ENCODE measurements at places on chromosomes 11 and 22.
A peak's percentile ranks its signal among the peaks of the same experiment; 100 is the strongest.

DNA sequence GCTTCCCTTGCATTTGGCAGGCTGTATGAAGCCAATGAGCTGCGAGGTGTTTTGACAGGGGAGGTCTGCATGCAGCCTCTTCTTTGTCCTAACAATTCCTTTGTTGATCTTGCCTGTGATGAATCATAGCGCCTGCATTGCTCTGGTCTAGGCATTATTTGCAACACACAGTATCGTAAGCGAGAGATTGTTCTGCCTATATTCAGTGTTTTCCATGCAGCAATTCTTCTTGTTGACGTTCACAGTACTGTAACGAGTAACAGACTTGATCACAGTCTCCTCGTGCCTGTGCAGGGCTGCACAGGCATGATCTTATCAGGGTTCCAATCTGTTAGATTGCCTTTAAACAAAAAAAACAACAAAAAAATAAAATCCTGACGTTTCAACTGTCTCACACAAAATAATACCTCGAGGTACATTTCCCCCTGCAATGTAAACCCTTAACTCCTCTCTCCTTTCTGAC, 13.9 kb upstream of the ADSL start:
- DNase-seq, result peak; percentile 62

GRCh38 chr22:30262917-30263741, 3.5 kb downstream of the OSM start:
- no peak for DNase-seq

GRCh38 chr11:13007182-13008060, 1.7 kb upstream of the RASSF10 start:
- no peak for DNase-seq

- no peak for DNase-seq
Observed at GRCh38 chr22:17158176-17158567, 905 bp downstream of the HDHD5 start.

DNA sequence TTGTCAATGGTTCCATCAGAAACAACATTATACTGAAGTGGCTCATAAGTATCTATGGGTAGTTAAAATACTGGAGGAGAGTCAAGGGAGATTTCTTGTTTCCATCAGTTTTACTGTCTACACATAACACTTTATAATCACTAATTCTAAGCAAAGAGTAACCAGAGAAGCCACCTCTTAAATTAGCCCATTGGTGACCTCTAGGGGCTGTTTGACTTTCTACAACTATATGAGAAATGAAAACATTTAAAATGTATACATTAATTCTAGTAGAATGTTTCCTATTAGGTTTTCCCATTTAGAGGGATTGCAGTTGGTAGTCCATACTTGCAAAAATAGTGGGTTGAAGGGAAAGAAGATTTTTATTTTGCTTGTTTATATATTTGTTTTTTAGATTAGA, 504.3 kb downstream of the FAM181B start:
- no peak for DNase-seq

- DNase-seq, result no peak
Observed at GRCh38 chr11:61482513-61482912, 26.0 kb upstream of the LRRC10B start.

DNA sequence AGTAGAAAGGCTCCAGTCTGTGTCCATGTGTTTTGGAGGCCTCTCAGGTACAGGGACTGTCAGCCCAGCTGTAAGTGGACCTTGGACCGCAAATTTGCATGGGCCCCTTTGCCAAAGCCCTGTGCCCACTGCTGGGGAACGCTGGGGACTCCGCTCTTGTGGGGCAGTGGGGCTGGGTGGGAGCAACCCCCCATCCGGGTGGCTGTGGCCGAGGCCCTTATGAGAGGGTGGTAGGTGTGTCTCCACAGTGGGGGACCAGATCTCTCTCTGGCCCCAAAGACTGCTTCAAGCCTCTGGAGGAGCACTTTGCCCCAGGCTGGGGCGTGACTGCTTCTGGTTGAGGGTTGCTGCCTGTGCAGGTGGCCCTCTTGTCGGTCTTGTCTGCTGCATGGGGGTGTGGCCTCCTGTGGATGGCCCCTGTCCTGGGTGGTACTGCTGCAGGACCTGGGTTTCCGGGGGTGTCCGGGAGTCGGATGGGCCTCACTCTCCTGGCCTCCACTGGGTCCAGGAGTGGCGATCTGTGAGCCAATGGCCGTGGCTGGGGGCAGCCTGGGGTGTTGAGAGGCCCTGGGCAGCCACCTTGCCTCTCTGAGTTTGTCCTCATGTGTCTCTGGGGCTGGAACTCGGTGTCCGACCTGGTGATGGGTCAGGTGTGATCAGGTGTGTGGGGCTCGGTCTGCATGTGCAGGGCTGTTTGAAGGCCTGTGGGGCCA, 15.9 kb downstream of the KCNQ1 start:
- DNase-seq, result no peak

DNA sequence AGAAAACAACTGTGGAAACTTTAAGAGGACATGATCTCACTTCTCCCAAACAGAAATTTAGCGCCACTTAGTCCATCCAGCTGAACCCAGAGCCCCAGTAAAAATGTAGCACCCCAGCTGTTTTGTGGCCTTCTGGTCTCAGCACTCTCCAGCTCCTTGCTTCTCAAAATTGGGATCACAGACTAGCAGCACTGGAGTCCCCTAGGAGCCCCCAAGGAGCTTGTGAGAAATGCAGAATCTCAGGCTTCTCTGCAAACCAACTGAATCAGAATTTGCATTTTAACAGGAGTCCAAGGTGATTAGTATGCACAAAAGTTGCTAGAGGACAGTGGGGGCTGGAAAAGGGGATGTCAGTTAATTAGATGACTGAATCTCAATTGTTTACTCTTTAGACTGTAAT, 89.8 kb upstream of the FIBIN start:
- DNase-seq, result no peak

DNA sequence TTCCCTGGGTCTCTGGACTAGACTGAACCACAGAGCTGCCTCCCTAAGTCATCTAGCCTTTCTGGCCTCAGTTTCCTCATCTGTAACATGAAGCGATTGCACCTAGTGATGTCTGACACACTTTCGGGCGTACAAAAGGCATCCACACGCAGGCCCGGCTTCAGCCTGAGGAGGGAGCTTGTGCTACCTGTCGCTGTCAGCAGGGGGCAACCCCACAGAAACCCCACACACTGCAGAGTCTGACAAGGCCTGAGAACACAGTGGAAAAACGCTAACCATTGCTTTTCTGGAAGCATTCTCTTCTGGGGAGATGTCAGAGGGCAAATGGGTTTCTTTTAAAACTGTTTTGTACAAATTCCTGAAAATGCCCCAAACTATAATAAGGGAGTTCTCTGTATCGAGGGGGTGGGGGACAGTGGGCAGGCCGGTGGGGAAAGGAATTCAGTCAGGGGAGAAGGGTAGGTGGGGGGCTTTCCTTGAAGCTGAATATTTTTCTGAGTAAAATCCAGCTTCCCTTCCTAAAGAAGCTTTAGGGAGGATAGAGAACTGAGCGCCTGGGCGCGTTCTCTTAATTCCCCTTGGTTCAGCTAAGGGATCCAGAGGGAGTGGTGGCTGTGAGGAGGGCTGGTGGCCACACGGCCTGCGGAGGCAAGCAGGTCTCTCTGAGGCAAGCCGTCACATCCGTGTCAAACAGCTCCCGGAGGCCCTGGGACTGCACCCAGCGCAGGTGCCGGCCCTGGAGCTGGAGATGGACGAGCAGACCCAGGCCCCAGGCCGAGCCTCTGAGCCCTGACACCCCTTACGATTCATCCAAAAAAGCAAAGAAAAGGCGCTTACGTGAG, 533 bp downstream of the ELF5 start:
- peak; percentile 18 for DNase-seq

GRCh38 chr22:49918911-49919881, 762 bp downstream of the CRELD2 start:
- no peak for DNase-seq

GRCh38 chr11:129992161-129992944, 10.3 kb downstream of the PRDM10 start:
- DNase-seq, result peak; percentile 33

DNA sequence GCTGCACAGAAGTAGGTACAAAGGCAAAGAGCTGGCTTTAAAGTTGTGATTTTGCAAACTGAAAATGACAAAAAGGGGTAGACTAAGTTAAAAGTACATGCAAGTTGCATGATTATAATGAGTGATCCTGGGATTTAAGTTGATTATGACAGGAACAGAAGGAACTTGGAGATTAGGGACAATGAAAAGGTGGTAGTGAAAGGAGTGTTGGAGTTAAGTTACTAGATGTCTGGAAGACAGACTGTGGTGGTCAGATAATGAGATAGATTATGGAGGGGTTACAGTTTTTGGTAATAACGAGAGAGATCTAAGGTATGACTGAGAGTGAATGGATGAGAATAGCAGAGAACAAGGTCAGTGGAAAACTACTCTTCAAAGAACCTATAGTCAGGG, 7.7 kb upstream of the TMEM9B start:
- no peak for DNase-seq

DNA sequence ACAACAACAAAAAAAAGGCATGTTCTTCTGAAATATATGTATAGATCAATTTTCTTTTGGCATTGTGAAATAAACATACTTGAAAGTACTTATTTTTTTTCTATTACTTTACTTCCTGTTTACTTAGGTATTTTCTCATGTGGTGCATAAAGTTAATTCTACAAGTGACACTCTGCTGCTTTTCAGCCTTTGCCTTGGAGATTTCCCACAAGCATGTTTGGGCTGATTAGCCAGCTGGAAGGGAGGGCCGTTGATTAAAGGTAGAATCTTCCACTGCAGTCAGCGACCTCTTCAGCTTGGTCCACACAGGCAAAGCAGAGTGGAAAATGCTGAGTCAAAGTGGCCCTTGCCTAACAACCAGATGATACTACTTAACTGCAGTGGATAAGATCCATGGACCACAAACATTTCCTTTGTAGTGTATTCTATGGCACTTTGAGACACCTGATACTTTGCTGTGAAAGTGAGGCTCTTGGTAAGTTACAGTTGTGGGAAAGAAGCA, 176.0 kb downstream of the ARHGAP42 start:
- DNase-seq, result peak; percentile 99

DNA sequence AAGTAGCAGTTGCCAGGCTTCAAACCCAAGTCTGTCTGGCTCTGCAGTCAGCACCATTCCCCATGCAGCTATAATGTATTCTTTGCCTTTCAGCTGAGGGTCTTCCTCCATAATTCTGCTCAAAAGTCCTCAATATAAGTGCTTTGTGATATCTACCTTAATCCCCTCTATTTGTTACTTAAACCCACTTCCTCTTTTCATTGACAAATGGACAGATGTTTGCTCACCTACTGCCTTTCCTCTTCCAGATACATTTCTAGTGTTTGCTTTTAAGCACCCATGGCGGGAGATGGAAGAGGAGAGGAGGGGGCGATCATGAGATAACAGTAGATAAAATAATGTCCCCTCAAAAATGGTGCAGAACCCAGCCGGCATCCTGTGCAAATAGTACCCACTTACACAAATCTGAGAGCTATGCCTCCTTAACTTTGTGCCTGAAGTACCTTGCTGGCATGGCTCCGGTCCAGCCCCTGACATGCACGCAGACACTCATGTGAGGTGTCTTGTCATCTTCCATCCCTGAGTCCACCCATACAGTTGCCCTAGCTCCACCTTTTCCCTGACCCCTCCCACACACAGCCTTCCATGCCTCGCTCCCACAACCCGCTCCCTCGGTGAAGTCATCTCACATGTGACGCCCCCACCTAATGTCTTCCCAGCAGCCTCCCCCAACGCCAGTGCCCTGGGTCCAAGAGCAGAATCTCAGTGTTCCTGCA, 109.6 kb downstream of the TRIM29 start:
- DNase-seq, result no peak

DNA sequence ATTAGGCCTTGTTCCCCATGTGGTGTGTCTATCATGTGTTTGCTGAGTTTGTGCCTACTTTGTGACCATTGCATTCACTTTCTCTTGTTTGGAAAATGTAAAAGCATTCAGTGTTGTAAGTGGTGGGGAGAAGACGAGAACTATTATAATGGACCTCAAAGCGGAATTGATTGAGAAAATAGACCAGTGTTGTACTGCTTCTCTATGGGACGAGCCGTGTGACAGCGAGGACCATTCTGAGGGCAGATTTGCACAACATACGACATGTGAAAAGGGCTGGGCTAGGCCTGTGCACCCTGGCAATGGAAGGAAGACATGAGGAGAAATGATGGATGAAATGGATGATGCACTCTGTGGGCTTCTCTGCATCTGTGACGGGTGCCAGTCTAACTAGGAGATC, 233.5 kb downstream of the DSCAML1 start:
- no peak for DNase-seq

GRCh38 chr11:117072517-117073461, 25.4 kb downstream of the SIK3 start:
- DNase-seq, result peak; percentile 96

- DNase-seq, result no peak
Observed at GRCh38 chr22:25829808-25830777, 88.1 kb downstream of the MYO18B start.

DNA sequence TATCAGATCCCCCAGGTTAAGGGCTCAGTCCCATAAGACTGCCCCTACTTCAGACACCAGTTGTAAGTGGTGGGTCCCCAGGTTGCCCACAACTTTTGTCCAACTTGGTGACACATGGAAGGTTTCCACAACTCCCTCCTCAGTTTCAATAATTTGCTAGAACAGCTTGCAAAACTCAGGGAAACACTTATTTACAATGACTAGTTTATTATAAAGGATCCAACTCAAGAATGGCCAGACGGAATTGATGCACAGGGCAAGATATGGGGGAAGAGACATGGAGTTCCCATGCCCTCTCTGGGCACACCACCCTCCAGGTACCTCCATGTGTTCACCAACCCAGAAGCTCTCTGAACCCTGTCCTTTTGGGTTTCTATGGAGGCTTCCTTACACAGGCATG, 5.6 kb downstream of the APOL6 start:
- no peak for DNase-seq

DNA sequence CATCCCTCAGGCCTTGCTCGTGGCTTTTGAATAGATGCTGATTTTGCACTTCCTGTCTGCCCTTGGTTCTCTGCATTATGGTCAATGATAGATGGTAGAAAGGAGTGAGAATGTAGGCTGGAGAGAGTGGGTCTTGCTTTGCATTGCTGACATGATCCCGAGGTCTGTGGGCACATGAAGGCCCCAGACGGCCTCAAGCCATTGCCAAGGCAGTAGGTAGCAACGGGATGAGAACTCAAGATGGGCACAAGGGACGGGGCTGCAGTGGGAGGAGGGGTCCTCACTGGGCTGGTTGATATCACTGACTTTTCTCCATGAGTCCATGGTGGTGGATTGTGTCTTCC, 54.0 kb downstream of the GAB4 start:
- DNase-seq, result no peak

DNA sequence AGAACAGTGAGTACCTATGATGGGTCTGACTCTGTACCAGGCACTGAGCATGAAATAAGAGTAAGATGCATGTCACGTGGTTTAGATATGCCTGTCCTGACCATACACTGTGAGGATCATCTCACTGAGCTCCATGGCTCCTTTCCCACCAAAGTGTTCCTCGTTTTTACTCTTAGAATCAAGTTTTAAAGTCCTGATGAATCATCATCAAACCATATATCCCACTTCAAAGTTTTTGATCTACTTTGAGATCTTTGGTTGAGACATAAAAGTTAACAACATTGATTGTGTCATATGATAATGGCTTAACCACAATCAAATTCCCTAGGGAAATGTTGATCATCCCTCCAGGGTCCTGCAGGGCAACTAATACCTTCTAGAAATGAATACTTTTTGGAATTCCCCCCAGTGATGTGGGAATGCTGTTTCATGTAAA, 12.8 kb downstream of the ETS1 start:
- DNase-seq, result peak; percentile 47
